Stimulated activated CD8-positive, alpha-beta memory T cell treated with anti-CD3 and anti-CD28 coated beads, Interleukin-15, amount 100 ng/mL, for 48 hours (primary cell): ENCODE measurements at places on chromosomes 2 and 18.
A peak's percentile ranks its signal among the peaks of the same experiment; 100 is the strongest.

GRCh38 chr2:11023326-11024258, 111.9 kb downstream of the KCNF1 start:
- no peak for DNase-seq

DNA sequence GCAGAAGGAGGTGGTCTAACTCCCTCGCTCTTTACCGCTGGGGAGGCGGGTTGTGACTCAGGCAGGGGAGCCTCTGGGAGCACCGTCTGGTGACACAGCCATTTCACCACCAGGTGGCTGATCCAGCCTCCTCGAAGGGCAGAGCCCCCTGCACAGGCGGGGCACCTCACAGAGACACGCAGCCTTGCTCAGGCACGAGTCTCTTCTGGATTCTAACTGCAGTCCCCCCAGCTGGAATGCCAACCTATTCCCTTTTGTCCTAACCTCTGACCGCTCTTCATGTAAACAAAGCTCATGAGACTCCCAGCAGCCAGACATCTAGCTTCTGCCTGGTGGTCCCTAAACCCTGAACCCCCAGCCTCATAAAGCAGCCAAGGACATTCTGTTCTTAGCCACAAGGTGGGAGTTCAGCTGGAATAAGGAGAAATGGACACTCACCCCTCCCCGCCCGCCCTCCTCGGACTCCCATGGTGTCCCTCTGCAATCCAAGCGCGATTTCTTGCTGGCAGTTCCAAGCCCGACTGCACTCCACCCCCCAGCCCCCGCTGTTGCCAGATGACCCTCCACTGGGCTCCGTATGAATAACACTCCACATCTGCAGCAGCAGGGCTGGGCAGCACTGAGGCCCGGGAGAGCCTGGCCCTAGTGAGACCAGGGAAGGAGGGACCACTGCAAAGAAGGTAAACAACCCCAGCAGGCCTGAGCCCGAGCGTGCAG, 84.3 kb downstream of the TNS1 start:
- DNase-seq: no peak

DNA sequence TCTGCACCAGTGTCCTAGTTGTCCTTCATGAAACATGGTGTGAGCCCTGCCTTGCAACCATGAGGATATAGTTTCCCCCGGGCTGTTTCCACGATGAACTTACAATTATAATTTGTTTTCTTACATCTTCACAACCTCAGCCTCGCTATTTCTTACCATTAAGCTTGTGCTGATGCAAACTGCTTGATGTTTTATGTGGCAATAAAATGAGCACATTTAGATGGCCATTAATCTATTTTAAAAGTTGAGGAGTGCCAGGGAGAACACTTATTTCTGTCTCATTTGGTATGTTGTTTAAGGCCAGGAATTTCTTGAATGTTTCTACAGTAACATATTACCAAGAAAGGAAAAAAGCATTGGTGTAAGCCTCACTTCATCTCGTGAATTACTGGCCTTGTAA, 214.5 kb upstream of the SLC8A1 start:
- no peak for DNase-seq

DNA sequence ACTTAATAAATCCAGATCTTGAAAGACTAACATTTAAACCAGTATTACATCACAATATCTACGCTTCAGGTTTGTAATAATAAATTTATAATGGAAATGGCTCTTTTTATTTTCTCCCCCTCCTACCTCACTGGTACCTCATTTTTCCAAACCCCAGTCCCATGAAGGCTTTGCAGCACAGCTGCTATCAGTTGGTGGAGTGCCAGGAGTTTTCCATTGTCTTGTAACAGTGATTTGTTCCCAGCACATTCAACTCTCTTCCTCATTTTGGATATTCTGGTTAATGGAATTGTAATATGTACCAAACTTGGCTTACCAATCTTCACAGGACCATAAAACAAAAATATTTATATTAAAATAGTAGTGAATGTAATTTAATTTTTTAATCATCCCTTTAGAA, 91.2 kb downstream of the VRK2 start:
- no peak for DNase-seq

DNA sequence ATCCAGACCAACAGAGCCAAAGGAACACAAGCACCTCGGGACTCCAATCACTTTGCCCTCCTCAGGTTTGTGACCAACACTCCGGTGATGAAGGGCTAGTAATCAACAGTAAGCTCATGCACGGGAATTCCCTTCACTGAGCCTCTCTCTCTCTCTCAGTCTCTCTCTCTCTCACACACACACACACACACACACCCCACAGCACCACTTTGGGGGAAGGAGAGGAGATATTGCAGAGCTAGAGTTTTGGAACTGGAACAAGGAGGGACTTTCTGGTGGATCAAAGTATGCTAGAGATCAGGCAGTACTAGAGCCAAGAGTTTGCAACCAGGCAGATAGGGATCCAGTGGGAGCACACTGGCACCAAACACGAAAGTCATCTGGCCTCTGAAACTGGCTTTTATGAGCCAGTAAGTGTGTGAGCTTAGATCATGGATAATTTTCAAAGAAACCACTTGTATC, 98.7 kb downstream of the ANKRD44 start:
- DNase-seq: no peak

DNA sequence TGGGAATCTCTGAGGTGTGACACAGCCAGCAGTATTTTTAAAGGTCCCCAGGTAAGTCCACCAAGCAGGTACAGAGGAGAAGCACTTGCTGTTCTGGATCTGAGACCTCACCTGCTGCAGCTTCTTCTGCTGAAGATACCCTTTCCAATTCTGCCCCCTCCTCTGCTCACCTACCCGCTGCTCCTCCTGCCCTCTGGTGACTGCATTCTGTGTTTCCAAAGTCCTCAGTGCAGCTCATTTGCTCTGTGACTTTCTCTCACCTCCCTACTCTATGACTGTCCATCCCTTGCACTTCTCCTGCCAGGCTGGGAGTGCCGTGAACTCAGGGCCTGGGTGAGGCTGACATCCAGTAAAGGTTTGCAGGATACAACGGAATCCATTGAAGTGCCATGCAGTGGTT, 205.2 kb upstream of the LYPD1 start:
- no peak for DNase-seq

GRCh38 chr2:675982-676646, 1.1 kb downstream of the TMEM18 start:
- peak; percentile 20 for DNase-seq

DNA sequence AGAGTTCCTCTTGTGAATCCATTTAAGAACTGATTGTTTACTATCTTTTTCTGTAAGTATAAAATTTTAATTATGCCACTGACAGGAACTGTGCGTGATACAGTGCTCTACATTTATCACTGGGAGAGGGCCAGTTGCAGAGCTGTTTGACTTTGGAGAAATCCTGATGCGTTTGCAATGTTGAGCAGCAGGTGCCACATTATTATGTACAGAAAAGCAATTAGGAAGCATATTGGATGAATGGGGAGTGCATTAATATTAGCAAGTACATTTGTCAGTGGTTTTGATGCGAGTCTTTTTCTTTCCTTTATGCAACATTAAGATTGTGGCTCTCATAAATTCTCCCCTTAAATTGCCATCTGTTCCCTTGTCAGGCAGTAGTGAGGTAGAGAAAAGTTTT, 302.3 kb upstream of the FANCL start:
- no peak for DNase-seq

- no peak for DNase-seq
Measured at GRCh38 chr2:9961013-9961412, 9.5 kb downstream of the GRHL1 start.

DNA sequence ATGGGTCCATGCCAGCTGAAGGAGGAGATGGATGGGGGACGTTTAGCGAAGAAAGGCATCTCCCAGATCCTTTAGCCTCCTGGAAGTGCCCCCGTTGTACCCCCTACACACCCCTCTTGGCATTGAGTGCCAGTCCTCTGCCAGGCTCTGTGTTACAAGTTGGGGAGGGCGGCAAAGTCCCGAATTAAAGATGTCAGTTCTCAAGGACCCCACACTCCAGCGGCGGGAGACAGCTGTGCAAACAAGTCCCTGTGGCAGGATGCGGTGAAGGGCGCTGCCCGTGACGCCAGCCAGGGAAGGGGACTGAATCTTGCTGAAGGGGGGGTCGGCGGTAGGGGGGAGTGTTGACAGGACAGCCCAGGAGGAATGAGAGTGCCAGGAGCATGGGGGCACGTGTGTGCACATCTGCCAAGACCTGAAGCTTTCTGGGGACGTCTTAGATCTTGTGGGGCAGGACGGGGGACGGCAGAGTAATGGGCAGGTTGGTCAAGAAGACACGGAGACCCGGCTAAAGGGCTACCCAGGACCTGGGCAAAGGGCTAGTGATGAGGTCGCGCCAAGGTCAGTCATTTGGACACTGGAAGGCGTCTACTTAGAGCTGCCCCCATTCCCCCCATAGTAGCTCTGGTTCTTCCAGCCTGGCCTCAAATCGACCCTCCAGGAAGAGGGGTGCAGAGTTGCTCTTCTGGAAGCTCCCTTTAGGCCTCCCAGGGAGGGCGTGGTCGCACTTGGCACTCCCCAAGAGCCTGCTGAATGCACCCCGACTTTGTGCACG, 2.8 kb upstream of the CTDSP1 start:
- peak; percentile 28 for DNase-seq

GRCh38 chr2:49105506-49105905, 48.8 kb downstream of the FSHR start:
- no peak for DNase-seq

DNA sequence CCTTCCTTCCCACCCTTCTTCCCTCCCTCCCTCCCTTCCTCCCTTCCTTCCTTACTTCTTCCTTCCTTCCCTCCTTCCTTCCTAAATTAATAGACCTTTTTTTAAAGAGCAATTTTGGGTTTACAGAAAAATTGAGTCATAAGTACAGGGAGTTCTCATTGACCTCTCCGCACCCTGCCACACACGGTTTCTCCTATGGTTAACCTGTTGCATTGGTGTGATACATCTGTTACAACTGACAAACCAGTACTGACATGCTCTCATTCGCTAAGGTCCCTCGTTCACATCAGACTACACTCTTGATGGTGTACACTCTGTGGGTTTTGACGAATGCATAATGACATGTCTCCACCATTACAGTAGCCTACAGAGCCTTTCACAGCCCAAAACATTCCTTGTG, 11.6 kb upstream of the SDC1 start:
- DNase-seq: no peak

GRCh38 chr18:62651276-62652056, 63.9 kb upstream of the PHLPP1 start:
- DNase-seq: no peak

- no peak for DNase-seq
Measured at GRCh38 chr18:10519366-10519765, 6.5 kb upstream of the NAPG start.

DNA sequence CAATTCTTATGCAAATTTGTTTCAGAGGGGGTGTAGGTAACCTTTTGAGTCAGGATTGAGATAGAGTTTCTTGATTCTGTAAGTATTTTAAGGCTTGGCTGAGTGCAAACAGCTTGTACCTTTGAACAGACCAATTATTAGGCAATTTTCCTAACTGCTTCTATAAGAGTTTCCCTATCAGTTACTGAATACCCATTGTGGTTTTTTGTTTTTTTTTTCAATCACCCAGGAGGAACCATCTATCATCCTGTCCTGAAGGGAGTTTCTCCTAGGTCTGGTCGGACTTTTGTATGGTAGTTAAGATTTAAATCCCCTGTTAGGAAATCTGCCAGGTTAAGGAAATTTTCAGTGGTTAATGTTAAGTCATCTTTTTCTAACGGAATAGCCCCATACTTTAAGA, 319.4 kb upstream of the SLC39A10 start:
- no peak for DNase-seq

DNA sequence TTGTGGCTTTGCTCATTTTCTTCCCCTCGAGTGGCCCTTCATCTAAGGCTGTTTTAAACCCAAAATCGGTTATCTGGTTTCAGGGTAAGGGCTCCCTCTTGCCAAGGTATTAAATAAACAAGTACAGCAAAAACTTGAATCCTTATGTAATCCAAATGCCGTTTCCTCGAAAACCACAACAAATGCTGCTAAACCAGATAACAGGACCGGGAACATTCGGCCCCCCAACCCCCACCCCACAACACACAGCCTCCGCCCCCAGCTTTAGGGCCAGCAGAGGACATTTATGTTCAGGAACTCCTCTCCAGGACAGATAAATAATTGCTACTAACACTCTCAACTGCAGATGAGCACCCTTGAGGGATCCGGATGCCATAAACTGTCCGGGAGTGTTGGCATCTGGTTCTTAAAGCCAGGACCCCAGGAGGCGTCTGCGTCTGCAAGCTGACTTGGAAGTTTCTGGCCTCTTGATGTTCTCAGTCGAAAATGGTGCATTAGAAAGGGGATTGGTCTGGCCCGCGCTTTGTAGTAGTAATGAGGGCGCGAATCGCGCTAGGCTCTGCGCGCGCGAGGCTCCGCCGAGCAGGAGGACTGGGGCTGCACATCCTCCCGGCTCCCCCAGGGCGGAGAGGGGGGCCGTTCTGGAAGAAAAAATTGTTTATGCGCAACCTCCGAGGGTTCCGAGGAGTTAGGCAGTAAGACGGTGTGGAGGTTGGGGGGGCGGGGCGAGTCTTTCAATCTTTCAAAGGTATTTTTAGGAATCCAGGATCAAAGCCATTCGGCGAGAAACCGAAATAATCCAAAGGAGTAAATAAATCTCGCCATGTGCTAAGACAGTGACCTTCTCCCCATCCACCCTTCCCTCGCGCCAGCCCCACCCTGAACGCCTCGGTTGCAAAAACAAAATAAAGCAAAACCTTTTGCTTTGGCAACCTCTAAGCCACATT, 3.9 kb upstream of the ID2 start:
- DNase-seq: no peak
